ENCODE measurements at places on chromosomes 5 and 9.

GRCh38 chr5:127275641-127276193, 14.9 kb upstream of the MEGF10 start:
- no peaks in the 10 kb centered on the region for H3K4me1 ChIP-seq
- H3K4me3 ChIP-seq = no peak overlapping the region
- no peaks in the 10 kb centered on the region for H3K36me3 ChIP-seq
- no peaks in the 10 kb centered on the region for H3K27me3 ChIP-seq

DNA sequence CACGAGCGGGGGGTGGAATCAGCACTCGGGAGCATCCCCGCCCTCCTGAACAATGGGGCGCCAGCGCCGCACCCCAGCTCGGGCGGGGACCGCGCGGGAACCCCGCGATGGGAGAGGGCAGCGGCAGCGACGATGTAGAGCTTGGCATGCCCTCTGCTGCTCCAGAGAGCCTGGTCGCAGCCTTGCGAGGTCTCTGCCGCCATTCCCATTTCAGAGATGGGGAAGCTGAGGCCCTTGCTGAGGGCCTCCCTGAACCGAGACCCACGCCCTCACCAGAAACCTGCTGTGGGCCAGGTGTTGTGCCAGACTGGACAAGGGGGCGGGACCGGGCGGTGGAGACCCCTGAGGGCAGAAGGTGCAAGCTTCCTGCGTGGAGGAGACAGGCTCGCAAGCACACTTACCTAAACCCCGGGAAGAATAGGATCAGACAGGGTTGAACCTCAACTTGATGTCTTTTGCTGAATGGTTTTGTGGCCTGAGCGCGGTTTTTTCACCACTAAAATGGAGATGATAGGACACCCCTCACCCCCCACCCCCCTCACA, 647 bp upstream of the MEGF9 start:
- H3K27ac ChIP-seq = peak overlapping the region; percentile 72
- H3K4me1 ChIP-seq = peaks cover 32% of the 10 kb centered on the region
- H3K27me3 ChIP-seq = no peaks in the 10 kb centered on the region
- H3K4me3 ChIP-seq = peak overlapping the region; percentile 91
- DNase-seq = no peak
- no peaks in the 10 kb centered on the region for H3K36me3 ChIP-seq

GRCh38 chr9:73180403-73180802, 28.7 kb downstream of the ANXA1 start:
- H3K27me3 ChIP-seq = no peaks in the 10 kb centered on the region
- H3K4me3 ChIP-seq = no peak overlapping the region
- no peaks in the 10 kb centered on the region for H3K36me3 ChIP-seq
- no peak for DNase-seq
- peaks cover 26% of the 10 kb centered on the region for H3K4me1 ChIP-seq

DNA sequence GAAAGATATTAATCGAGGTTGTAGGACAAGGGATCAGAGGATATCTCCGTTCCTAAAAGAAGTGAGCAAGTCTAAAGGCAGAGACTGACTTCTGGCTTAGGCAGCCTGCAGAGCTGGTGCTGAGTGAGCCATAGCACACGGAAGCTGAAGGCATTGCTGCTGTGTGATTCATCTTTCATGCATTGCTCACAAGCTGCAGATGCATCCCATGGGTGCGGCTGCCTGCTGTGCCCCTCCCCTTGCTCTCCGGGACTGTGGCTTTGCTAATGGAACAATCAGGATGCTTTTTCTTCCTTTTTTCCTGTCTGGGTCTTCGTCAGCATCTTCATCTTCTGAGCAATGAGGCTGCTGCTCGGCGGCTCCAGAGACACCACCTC, 341.4 kb downstream of the DIRAS2 start:
- H3K27me3 ChIP-seq = no peaks in the 10 kb centered on the region
- H3K36me3 ChIP-seq = no peaks in the 10 kb centered on the region
- H3K4me1 ChIP-seq = no peaks in the 10 kb centered on the region
- H3K27ac ChIP-seq = no peak overlapping the region
- H3K4me3 ChIP-seq = no peak overlapping the region

DNA sequence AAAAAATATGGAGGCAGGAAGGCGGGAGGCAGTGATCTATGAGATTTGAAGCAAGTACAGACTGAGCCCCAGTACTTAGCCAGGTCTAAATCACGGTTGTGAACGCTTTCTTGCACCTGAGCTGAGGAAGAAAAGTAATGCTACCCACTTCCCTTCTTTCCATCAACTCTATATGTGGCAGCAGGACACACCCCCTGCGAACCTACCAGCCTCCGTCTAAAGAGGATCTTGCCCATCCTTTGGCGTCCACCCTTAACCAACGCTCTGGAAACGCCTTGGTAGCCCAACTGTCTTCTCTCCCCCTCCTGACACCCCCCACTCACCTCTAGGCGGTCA, 545 bp downstream of the HMGCS1 start:
- H3K27me3 ChIP-seq = no peaks in the 10 kb centered on the region
- H3K27ac ChIP-seq = peak overlapping the region; percentile 87
- no peaks in the 10 kb centered on the region for H3K36me3 ChIP-seq
- peak overlapping the region; percentile 72 for H3K4me3 ChIP-seq
- no peaks in the 10 kb centered on the region for H3K4me1 ChIP-seq
- no peak for DNase-seq

DNA sequence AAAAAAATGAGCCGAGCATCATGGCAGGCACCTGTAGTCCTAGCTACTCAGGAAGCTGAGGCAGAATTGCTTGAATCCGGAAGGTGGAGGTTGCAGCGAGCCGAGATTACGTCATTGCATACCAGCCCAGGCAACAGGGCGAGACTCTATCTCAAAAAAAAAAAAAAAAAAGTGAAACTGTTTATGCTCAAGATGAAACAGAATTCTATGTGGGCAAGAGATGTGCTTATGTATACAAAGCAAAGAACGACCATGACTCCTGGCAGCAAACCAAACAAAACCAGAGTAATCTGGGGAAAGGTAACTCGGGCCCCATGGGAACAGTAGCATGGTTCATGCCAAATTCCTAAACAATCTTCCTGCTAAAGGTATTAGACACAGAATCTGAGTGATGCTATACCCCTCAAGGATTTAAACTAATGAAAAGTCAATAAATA, 32.6 kb upstream of the PLAC8L1 start:
- no peak overlapping the region for H3K4me3 ChIP-seq
- no peaks in the 10 kb centered on the region for H3K4me1 ChIP-seq
- H3K27ac ChIP-seq = no peak overlapping the region
- peaks cover 93% of the 10 kb centered on the region for H3K36me3 ChIP-seq
- H3K27me3 ChIP-seq = no peaks in the 10 kb centered on the region

DNA sequence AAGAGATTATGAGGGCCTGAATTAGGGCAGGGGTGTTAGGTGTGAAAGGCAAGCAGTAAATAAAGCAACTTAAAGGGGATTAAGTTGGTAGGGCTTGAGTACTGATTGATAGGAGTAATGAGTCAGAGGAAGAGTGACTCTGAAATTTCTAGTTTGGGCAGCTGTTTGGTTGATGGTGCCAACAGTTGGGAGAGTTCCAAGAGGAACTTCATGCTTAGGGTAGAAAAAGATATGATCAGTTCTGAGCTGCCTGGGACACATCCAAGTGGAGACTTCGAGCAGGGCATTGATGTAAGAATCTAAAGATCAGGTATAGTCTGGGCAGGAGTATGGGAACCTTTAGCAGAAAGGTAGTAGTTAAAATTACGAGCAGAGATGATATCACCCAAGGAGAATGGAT, 10.2 kb downstream of the MAMDC2 start:
- H3K27me3 ChIP-seq = no peaks in the 10 kb centered on the region
- H3K27ac ChIP-seq = peak overlapping the region; percentile 86
- no peak overlapping the region for H3K4me3 ChIP-seq
- peaks cover 98% of the 10 kb centered on the region for H3K4me1 ChIP-seq
- no peaks in the 10 kb centered on the region for H3K36me3 ChIP-seq

GRCh38 chr9:106934442-106935238, 71.7 kb downstream of the ZNF462 start:
- no peaks in the 10 kb centered on the region for H3K27me3 ChIP-seq
- no peak overlapping the region for H3K27ac ChIP-seq
- H3K4me1 ChIP-seq = no peaks in the 10 kb centered on the region
- H3K4me3 ChIP-seq = no peak overlapping the region

- H3K4me1 ChIP-seq = no peaks in the 10 kb centered on the region
- no peak overlapping the region for H3K27ac ChIP-seq
- DNase-seq = no peak
- H3K4me3 ChIP-seq = peak overlapping the region; percentile 32
Observed at GRCh38 chr9:24698881-24699518, 153.3 kb upstream of the IZUMO3 start.

DNA sequence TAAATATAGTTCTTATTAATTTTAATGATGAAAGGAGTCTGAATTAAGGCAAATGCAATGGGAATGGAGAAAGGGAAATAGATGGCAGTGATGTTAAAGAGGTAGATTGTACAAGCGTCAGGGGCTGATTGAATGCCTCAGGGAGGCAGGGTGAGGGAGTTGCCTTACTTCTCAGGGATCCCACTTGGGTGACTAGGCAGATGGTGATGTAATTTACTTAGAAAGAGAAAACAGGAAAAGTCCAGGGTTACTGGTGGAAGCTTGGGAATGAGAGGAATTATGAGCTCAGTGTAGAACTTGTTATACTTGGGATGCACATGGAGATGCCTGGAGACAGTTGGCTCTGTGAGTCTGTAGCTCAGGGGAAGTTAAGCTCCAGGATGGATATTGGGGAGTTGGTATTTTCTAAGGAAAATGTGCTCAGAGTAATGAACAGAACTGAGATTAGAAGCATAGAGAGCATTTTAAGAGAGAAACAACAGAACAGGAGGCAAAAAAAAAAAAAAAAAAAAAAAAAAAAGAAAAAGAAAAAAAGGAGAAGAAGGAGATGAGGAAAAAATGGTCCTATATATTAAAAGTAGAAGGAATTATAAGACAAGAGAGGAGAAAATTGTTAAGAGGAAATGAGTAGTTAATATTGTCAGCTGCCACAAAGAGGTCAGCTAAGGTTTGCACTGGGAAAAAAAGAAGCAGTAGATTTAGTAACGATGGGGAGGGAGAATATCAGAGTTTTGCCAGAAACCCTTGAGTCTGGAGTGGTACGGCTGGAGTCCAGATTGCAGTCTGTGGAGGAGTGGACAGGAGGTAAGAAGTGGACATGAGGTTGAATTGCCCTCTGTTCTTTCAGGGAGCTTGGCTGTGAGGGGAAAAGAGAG, 88.0 kb upstream of the ELL2 start:
- DNase-seq = no peak
- H3K4me1 ChIP-seq = peaks cover 17% of the 10 kb centered on the region
- peak overlapping the region; percentile 65 for H3K27ac ChIP-seq
- H3K4me3 ChIP-seq = no peak overlapping the region
- H3K27me3 ChIP-seq = no peaks in the 10 kb centered on the region

- H3K4me3 ChIP-seq = no peak overlapping the region
- H3K27ac ChIP-seq = no peak overlapping the region
- no peak for DNase-seq
- H3K27me3 ChIP-seq = no peaks in the 10 kb centered on the region
- H3K4me1 ChIP-seq = no peaks in the 10 kb centered on the region
- H3K36me3 ChIP-seq = no peaks in the 10 kb centered on the region
Observed at GRCh38 chr5:3348576-3349535, 246.8 kb upstream of the IRX1 start.

DNA sequence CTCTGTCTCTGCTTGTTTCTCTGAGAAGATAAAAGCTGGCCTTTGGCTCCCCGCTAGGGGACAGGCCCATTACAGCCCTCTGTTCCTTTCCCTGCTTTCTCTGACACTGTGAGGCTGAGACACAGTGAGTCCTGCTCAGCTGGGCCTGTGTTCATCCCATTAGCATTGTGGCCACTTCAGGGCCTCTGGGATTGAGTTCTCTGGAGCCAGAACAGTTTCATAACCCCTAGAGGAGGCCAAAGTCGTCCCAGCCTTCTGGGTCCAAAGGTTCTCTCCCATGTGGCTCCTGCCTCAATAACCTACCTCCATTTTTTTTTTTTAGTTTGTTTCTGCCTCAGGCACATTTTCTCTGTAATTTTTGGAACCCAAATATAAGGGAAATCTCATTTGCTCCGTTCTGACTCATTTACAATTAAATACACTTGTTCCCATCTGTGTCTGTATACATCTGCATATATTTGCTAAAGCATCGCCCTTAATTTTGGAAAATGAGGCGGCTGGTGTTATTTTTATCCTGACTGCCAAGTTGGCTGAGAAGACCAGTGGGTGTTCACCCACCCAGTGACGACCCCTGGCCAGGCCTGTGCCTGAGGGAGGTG, 27.3 kb upstream of the CTNNA1 start:
- H3K36me3 ChIP-seq = no peaks in the 10 kb centered on the region
- DNase-seq = no peak
- no peaks in the 10 kb centered on the region for H3K27me3 ChIP-seq
- no peaks in the 10 kb centered on the region for H3K4me1 ChIP-seq
- no peak overlapping the region for H3K4me3 ChIP-seq
- H3K27ac ChIP-seq = peak overlapping the region; percentile 54

- no peak overlapping the region for H3K4me3 ChIP-seq
- H3K27ac ChIP-seq = no peak overlapping the region
- peaks cover 46% of the 10 kb centered on the region for H3K36me3 ChIP-seq
- no peaks in the 10 kb centered on the region for H3K27me3 ChIP-seq
- no peaks in the 10 kb centered on the region for H3K4me1 ChIP-seq
- no peak for DNase-seq
Observed at GRCh38 chr5:43171451-43171850, 20.6 kb upstream of the NIM1K start.

DNA sequence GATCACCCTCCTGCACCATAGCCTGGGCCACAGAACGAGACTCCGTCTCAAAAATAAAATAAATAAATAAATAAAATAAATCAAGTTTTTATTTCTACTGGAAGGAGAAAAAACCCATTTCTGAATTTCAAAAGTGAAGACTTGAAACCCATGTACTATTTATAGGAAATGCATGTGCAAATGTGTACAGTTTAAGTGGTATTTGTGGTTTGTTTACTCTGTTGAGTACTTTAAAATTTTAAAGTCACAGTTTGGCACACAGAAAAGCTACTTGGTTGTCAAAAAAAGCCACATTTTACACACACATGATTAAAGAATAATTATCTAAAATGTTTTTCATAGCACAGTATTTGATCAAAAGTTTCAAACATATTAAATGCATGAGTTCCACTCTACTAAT, 43.6 kb downstream of the NR3C1 start:
- no peaks in the 10 kb centered on the region for H3K36me3 ChIP-seq
- peaks cover 12% of the 10 kb centered on the region for H3K4me1 ChIP-seq
- DNase-seq = no peak
- no peak overlapping the region for H3K4me3 ChIP-seq
- no peak overlapping the region for H3K27ac ChIP-seq

GRCh38 chr9:5621327-5621726, 7.6 kb upstream of the RIC1 start:
- no peaks in the 10 kb centered on the region for H3K36me3 ChIP-seq
- no peaks in the 10 kb centered on the region for H3K27me3 ChIP-seq
- no peak overlapping the region for H3K4me3 ChIP-seq
- no peak for DNase-seq
- H3K4me1 ChIP-seq = no peaks in the 10 kb centered on the region
- H3K27ac ChIP-seq = peak overlapping the region; percentile 40

GRCh38 chr5:103693517-103693916, 130.9 kb upstream of the NUDT12 start:
- DNase-seq = no peak
- H3K4me3 ChIP-seq = no peak overlapping the region
- no peaks in the 10 kb centered on the region for H3K27me3 ChIP-seq
- H3K27ac ChIP-seq = no peak overlapping the region

DNA sequence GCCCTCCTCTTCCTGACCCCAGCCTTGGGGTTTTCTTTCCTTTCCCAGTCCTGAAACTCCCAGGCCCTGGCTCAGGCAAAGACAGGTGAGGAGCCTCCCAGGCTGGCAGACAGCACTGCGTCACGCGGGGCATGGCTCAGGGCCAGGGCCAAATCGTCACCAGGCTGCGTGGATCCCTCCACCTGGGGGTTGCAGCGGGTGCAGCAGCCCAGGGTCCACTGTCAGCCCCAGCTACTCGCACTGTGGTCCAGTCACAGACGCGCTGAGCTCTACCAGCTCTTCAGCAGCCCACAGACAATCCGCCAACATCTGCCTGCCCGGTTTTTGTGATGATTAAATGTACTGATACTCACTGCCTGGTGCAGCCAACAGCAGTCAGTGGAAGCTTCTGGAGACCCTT, 12.1 kb downstream of the FAM78A start:
- H3K27ac ChIP-seq = no peak overlapping the region
- H3K4me1 ChIP-seq = no peaks in the 10 kb centered on the region
- H3K4me3 ChIP-seq = no peak overlapping the region
- DNase-seq = no peak
- H3K36me3 ChIP-seq = no peaks in the 10 kb centered on the region
